ENCODE measurements at places on chromosomes 3 and 15. TPM values are rescaled to one million over a fixed set of nuclear protein-coding genes. Genes with fewer than 3 reads are reported as not detected.

Gene TTLL13
- total RNA-seq, result not detected

DNA sequence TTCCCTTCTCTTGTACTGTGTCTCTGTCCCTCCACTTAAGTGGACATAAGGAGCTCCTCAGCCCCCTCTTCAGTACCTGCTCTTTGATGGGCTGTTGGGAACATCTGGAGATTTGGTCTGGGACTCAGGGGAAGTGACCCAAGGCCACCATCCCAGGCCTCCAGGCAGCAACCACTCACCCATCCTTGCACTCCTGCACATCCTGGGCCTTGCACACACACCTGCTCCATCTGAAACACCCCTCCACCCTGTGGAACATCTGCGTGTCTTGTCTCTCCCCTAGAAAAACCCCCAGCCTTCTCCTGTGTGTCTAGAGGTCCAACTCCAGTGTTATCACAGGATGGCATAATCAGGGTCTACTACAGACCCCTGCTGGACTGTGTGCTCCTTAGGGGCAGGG, 74.3 kb downstream of the ABTB1 start:
- ATAC-seq, result no peak

Gene GPR149
- total RNA-seq, result not detected

Gene GOLGA6L7
- total RNA-seq, result not detected

Gene AGTR1
- total RNA-seq, result 0.24 TPM
